ENCODE measurements at places on chromosomes 3 and 15.

DNA sequence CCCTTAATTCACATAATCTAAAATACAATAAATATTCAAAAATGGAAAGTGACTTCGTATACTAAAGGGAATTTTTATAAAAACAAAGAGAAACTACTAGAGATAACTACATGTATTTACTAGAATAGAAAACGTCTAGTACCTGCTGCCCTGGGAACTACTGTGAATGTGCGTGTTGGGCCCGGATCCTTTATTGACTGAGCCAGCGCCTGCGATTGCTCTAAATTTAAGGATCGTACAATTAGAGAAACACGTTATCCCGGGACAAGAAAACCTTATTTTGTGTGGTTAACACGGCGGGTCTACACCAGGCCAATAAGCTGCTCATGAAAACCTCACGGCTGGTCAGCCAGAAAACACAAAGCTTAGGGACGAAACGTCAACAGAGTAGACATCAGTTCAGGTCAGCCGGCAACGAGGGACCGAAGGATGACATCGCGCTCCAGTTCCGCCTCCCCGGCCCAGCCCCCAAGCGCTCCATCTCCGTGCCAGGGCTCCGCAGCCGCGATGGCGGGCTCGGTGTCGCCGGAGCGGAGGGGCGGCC, 555 bp downstream of the TM2D3 start:
- DNase-seq = no peak

DNA sequence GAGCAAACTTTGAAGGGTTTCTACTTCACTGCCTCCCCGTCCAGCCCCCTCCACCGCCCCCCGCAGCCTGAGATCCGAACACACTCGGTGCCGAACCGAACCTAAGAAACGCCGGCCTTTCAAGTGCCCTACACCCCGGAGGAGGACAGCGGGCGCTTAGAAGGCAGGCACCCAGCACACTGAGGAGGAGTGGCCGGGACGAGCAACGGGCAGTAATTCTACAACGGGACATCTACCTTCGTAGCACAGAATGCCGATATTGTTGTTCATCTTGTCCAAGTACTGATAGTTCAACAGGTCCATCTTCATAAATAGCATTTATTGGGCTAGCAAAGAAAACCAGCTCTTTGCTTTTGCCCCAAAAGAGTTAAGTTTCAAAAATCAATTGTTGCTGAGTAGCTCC, 513 bp downstream of the VGLL4 start:
- DNase-seq = no peak

GRCh38 chr3:23805210-23805632, 534 bp upstream of the UBE2E1 start:
- DNase-seq = no peak

DNA sequence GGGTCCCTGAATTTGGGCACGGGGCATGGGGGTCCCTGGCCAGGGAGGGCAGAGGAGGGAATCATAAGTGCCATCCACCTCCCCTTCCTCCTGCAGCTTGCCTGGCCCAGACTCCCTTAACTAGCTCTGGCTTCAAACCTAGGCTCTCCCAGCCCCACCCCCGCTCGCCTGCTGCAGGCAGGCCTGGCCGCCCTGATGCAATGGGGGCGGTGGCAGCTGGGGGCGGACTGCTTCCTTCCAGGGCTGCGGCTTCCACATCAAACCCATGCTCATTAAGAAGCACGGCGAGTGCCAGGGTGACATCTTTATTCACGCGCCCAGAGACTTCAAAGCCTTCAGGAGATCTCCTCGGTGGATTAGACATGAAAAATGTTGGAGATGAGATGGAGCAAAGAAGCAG, 123.1 kb downstream of the TPRA1 start:
- DNase-seq = no peak

All from activated CD4-positive, alpha-beta T cell treated with anti-CD3 and anti-CD28 coated beads for 1 hour (primary cell).